Purkinje cell (primary cell): ENCODE measurements at places on chromosomes 5 and 9. TPM values are rescaled to one million over a fixed set of nuclear protein-coding genes. Genes with fewer than 3 reads are reported as not detected.

Gene GABRP
- polyA plus RNA-seq: 0.38 and 0.50 TPM in 2 replicates

Gene JAKMIP2
- 49.0 and 63.1 TPM in 2 replicates for polyA plus RNA-seq

Gene GRXCR2
- not detected in 2 replicates for polyA plus RNA-seq

Gene SLCO6A1
- polyA plus RNA-seq: not detected in 2 replicates

Gene SLC6A18
- not detected in 2 replicates for polyA plus RNA-seq

Gene TARS1
- 122 and 127 TPM in 2 replicates for polyA plus RNA-seq

Gene TNC
- 2.9 and 3.8 TPM in 2 replicates for polyA plus RNA-seq

Gene WWC1
- polyA plus RNA-seq: 15.0 and 21.7 TPM in 2 replicates

Gene PGM5
- polyA plus RNA-seq: 0.39 and 0.67 TPM in 2 replicates

Gene DELE1
- polyA plus RNA-seq: 4.0 and 17.1 TPM in 2 replicates

Gene C5orf52
- polyA plus RNA-seq: not detected in 2 replicates

Gene OSMR
- polyA plus RNA-seq: 3.1 TPM in 1 of 2 replicates, not detected in the other

Gene CARTPT
- polyA plus RNA-seq: 5.1 TPM in 1 of 2 replicates, not detected in the other

Gene BSPRY
- polyA plus RNA-seq: 48.0 and 54.2 TPM in 2 replicates

Gene KIF12
- polyA plus RNA-seq: not detected in 2 replicates

Gene CSF1R
- 0.25 and 0.27 TPM in 2 replicates for polyA plus RNA-seq

Gene SKP2
- polyA plus RNA-seq: 3.3 and 5.6 TPM in 2 replicates

Gene IRX4
- not detected in 2 replicates for polyA plus RNA-seq

Gene SPEF2
- polyA plus RNA-seq: 29.2 and 33.6 TPM in 2 replicates

Gene LURAP1L
- 3.2 and 3.6 TPM in 2 replicates for polyA plus RNA-seq

Gene ZNF354C
- polyA plus RNA-seq: 1.8 and 2.7 TPM in 2 replicates

Gene ADGRV1
- 31.7 and 36.2 TPM in 2 replicates for polyA plus RNA-seq

Gene MAMDC2
- 1.6 and 3.9 TPM in 2 replicates for polyA plus RNA-seq

Gene ANKRD18B
- 4.1 and 7.4 TPM in 2 replicates for polyA plus RNA-seq

Gene TOR1B
- polyA plus RNA-seq: 4.2 and 4.7 TPM in 2 replicates

Gene SLC1A1
- polyA plus RNA-seq: 5.2 and 10.8 TPM in 2 replicates

Gene ZFP37
- 2.6 and 6.1 TPM in 2 replicates for polyA plus RNA-seq

Gene LCN10
- not detected in 2 replicates for polyA plus RNA-seq

Gene ARL14EPL
- not detected in 2 replicates for polyA plus RNA-seq

Gene LHX2
- 3.3 TPM in 1 of 2 replicates, not detected in the other for polyA plus RNA-seq

Gene PDZD2
- polyA plus RNA-seq: 12.9 and 18.0 TPM in 2 replicates

Gene ATP6V1G1
- polyA plus RNA-seq: 294 and 397 TPM in 2 replicates

Gene CNOT6
- 3.0 and 4.3 TPM in 2 replicates for polyA plus RNA-seq

Gene WHRN
- 2.0 TPM in 1 of 2 replicates, not detected in the other for polyA plus RNA-seq

Gene CLIC3
- not detected in 2 replicates for polyA plus RNA-seq

Gene OTP
- polyA plus RNA-seq: not detected in 2 replicates

Gene DPYSL3
- 2.9 and 5.2 TPM in 2 replicates for polyA plus RNA-seq
